ENCODE measurements at places on chromosomes 7 and 10.

DNA sequence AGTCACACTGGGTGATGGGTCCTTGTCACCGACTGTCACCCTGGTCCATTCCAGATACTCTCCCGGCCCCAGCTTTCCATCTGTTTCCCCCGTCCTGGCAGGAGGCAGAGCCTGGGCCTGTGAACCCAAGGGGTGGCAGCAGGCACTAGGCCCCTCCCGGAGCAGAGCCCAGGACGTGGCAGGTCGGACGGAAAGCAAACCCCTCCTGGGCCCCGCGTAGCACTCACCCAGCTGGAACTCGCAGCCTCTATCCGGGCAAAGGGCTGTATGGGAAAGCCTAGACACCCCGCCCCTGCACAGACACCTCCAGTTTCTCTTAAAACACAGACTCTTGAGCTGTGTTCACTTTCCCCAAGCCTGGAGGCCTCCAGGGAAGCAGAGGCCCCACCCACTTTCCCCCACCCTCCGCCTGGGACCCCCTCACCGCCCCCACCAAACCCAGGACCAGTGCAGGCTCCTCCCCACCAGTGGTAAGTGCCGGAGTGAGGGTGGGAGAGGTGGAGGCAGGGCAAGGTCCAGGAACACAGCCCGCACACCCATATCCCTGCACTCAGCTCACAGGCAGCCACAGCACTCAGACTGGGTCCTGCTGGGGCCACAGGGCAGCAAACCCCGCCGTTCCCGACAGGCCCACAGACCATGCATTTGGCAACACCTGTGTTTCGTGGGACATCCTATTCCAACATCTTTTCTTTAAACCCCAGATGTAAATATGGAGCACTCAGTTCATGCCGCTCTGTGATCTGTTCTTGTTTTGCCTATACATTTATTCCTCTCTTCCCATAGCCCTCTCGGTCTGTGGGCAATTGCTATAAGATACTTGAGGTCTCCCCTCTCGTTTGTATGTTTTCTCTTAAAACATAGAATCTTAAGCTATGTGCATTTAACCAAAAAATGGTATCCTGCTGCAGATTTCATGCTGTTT lies 98.2 kb upstream of the PDGFA start:
- DNase-seq: no peak

DNA sequence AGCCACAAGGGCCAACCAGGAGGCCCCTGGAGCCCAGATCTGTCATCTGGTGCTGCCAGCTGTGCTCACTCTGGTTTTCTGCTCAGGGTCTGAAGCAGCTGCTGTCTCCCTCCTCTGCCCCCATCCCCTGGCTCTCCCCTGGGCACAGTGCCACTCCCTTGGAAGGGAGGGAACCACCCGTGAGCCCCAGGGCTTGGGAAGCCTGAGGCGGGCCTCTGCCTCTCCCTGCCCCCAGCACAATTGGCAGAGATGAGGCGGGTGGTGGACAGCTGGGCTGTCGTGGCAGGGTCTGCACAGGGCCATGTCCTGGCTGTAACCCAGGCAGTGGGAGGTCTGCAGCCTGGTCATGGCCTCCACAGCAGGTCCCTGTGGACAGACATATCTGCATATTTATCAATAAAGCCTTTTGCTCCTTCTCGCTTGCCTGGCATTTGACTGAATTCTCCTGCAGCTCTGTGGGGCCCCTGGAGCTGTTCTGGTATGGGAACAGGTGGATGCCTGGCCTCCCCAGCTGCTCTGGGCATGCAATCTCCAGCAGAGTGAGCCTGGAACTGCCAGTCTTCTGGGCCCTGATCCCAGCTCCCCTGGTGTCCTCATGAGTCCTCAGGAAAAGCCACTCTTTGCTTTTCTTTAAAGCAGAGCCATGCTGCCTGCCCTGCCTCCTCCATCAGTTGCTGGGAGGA lies 1.6 kb upstream of the ANKRD2 start:
- DNase-seq: no peak

DNA sequence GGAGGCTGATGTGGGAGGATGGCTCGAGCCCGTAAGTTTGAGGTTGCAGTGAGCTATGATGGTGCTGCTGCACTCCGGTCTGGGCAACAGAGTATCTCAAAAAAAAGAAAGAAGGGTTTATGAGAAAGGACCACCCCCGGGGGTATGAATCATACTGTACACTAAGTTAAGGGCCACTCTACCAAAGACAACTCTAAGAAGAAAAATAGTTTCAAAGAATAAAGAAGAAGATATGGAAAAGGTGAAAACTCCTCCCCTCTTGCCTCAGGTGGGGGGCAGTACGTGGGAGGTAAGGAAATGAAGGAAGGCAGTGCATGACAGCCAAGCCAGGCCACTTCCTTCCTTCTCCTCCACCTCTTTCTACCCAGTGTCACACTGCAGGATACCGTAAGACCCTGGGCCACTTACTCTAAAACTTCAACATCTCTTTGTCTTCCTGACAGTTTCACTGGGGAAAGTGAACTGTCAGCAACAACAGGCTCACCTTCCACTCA lies 61.3 kb downstream of the PIP4K2A start:
- no peak for DNase-seq

GRCh38 chr10:93147281-93147680 lies 73.6 kb downstream of the CYP26A1 start:
- no peak for DNase-seq

- DNase-seq: no peak
These were observed 29.2 kb upstream of the GALNTL5 start for GRCh38 chr7:151927011-151927410.

GRCh38 chr7:155804431-155804831 lies 7.8 kb downstream of the SHH start:
- DNase-seq: no peak

Measured in stimulated activated CD4-positive, alpha-beta T cell treated with anti-CD3 and anti-CD28 coated beads, Interleukin-12 subunit alpha, Interleukin-12 subunit beta, amount 100 ng/mL, for 48 hours (primary cell).